ENCODE measurements at places on chromosomes 16 and 17.

- no peak for DNase-seq
Observed at GRCh38 chr17:5552841-5553240, 31.5 kb downstream of the NLRP1 start.

DNA sequence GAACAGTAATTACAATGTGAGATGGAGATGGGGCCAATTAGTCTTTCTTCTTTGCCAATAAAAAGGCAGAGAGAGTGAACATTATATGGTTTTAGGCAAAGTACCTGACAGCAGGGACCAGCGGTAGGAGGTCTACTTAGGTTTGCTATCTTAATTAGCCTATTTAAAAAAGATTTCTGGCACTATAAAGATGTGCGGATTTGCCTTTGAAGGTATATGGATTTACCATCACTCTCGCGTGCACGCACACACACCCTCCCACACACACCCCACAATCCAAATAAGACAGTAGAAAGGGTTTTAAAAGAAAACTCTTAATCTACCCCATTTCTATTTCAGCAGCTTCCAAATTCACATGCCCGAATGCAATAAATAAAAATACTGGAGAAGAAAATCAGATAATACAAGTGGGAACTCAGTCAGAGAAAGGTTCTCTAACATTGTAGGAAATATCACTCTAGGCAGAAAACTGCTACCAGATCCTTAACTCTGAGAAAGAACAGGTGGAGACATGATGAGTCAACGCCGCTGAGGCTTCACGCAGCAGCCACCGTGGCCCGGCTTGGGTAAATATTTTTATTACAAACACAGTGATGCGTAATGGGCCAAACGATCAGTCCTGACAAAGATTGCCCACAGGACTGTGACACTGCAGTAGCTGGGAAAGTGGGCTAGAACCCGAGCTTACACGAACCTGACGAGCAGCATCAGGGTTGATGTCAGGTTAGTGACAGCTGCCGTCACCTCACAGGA is 66.6 kb upstream of the AXIN2 start:
- DNase-seq, result peak; percentile 100

DNA sequence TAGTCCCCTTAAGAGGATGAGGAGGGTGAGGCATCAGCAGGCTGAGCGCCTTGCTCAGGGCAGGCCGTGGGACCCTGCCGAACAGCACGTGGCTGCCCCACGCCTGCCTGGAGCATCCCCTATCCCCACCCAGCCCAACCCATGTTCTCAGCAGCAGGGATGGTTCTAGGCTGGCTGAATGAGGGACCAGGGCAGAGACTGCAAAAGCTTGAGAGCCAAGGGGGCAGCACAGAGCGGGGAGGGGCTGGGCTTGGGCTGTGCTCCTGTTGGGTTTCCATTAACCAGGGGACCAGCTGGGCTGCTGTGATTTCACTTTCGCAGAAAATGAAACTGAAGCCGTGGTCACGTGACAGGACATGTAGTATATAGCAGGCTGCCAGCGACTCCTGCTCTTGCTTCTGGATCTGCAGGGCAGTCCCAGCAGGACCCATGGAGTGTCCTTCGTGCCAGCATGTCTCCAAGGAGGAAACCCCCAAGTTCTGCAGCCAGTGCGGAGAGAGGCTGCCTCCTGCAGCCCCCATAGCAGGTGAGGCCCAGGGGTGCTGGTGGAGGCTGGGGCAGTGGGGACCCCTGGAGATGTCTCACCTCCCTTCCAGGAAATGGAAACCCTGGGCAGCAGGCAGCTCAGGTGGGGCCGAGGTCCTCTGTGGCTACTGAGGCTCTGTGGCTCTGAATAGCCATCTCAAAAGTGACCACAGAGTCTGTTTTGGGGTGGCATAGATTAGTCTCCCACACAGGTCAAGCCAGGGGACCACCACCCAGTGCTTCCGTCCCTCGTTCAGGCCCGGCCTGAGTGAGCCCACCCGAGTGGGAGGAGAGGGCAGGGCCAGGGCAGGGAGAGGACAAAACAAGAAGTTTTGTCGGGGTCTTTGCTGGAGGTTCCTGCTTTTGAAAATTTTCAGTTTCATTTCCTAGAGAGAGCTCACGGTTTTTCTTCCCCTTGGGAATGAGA is 2.9 kb downstream of the RNF213 start:
- DNase-seq, result peak; percentile 98

GRCh38 chr16:58732545-58733247 is 1.4 kb downstream of the GOT2 start:
- no peak for DNase-seq

DNA sequence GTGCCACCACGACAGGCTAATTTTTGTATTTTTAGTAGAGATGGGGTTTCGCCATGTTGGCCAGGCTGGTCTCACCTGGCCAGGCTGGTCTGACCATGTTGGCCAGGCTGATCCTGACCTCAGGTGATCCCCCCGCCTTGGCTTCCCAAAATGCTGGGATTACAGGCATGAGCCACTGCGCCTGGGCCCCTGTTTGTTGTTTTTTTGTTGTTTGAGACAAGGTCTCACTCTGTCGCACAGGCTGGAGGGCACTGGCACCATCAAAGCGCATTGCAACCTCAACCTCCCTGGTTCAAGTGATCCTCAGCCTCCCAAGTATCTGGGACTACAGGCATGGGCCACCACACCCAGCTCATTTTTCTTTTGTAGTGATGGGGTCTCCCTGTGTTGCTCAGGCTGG is 43.7 kb upstream of the TAOK1 start:
- no peak for DNase-seq

GRCh38 chr17:39732586-39732985 is 2.3 kb upstream of the MIEN1 start:
- DNase-seq, result no peak

- DNase-seq, result no peak
Observed at GRCh38 chr16:2530629-2531318, 434 bp downstream of the CEMP1 start.

GRCh38 chr17:37220607-37220953 is 155.2 kb upstream of the C17orf78 start:
- no peak for DNase-seq

DNA sequence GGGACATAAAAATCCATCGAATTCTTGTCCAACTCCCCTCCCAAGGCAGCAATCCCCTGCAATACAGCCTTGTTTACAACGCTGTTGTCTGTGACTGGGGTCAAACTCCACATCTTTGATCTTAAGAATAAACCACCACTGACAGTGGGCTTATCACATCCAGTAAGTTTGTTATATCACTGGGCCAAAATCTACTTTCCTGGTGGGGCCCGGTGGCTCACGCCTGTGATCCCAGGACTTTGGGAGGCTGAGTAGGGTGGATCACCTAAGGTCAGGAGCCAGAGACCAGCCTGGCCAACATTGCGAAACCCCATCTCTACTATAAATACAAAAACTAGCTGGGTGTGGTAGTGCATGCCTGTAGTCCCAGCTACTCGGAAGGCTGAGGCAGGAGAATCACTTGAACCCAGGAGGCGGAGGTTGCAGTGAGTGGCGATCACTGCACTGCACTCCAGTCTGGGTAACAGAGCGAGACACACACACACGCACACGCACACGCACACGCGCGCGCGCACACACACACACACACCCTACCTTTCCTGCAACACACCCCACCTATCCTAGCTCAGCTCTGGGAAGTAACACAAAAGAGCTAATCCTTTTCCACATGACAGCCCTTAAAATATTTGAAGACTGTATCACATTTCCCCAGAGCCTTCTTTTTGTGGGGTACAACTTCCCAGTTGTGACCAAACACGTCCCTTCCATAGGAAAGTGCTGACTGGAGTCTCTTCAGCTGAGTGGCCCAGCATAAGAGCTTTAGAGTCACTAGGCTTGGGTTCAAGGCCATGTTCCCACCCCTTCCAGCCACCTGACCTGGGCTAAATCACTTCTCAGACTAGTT is 20.9 kb upstream of the ABCC1 start:
- no peak for DNase-seq

- DNase-seq, result no peak
Observed at GRCh38 chr17:7122381-7122780, 7.8 kb upstream of the ASGR2 start.

DNA sequence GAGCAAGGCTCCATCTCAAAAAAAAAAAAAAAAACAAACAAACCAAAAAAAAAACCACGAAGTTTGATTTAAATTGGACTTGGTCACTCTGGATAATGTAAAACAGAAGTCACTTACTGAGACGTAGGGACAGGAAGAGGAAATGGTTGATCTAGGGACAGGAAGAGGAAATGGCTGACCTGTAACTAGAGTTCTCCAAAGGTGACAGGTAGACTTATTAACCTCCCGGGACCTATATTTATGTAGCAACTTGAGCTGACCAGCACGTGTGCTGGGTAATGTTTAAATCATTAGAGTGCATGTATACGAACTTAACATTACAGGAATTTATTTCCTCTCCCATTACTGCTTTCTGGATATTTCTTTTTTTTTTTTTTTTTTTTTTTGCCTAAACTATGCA is 81.5 kb upstream of the DHX40 start:
- DNase-seq, result no peak

- no peak for DNase-seq
Observed at GRCh38 chr16:87507351-87508069, 14.7 kb upstream of the ZCCHC14 start.

DNA sequence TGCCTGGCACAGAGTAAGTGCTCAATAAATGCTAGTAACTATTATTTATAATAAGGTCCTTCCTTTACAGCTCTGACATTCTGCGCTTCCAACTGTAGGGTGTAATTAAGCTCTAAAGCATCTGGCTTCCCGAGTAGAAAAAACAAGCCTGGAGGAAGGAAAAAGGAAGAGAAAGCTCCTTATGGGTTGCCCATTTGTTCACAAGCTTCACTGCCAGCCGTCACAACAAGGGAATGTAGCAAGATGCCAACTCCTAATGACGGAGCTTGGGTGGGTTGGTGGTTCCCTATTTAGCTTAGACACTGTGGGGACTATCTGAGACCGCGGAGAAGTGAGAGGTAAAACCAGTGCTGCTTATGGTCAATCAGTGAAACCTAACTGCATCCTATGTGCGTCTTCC is 7.3 kb upstream of the RPRML start:
- DNase-seq, result no peak

DNA sequence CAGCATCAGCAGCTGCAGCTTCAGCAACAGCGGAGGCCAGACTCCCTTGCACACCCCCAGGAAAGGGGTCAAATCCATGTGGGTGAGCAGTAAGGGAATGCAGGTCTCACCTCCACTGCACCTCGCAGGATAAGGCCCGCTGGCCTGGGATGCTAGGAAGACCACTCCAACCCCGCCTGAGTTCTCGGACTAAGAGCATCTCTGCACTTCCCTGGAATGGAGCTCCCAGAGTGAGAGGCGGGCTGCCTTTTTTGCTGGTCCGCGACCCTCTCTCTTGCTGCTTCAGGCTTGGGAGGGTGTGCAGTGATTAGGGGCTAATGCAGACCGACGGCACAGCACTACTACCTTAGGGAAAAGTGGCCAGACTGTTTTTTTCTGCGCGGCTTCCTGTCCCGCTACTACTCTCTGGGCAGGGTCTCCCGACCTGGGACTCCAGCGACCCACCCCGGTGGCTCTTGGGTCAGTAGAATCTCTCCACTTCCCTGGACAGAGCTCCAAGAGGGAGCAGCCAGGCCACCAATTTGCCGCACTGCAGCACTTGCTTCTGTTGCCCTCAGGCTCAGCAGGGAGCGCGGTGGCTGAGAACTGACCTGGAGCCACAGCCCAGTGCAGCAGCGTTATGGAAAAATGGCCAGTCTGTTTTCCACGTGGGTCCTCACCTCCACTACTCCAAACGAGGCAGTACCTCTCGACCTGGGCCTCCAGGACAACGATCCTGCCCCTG is 480.4 kb downstream of the CDH8 start:
- DNase-seq, result no peak

DNA sequence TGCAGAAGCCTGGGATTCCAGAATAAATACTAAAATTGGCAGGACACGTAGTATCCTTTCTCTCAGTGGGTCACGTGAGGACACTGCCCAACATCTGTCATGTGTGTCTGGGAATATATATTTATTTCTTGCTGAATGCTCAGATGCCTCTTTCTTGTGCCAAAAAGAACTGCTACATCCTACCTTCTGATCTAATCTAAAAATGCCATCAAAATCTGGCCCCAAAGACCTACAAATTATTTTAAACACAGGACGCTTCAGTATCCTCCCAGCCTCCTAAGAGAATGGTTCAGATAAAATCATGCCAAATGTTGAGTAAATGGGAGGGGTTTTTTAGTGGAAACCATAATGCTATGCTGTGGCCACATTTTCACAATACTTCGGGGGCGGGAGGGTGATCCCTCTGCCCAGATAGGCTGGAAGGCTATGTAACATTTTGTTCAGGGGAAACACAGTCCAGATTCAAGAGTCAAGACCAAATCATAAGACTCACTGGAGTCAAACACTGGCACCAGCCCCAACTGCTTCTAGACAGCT is 22.9 kb upstream of the CORO6 start:
- DNase-seq, result no peak

GRCh38 chr16:65121870-65122723 is at the start of gene CDH11:
Gene CDH11, minus strand, starts transcription at chr16:65122063. Its CDS starts 117,194 bp downstream, at chr16:65004869.
- no peak for DNase-seq

DNA sequence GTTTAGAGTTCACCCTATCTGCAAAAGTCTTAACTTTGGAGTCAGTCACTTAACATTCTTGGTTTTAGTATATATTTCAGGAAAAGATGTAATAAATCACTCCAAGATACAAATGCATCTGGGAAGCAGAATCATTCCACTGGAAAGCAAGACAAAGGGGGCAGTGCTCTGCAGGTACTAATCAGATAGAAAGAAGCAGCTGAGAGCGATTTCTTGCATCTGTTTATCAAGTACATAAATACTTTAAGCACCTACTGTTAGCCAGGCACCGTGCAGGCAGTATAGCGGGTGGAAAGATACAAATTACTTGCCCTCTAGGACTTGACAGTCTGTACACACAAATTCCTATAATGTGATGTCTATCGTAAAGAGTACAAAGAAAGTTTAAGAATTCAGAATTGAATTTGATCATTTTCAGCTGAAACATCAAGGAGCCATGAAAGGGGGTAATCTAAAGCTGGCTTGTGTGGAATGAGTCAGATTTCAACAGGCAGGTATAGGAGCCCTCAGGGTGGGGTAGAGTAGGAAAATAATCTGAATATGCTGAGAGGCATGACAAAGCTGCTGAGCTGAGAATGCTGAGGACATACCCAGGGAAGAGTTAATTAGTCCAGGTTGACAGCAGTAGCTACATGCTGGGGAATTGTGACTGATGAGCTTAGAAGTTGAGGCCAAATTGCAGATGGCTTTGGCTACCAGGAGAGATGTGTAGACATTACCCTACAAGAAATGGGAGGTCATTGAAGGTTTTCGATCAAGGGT is 110.2 kb downstream of the CA10 start:
- DNase-seq, result no peak

DNA sequence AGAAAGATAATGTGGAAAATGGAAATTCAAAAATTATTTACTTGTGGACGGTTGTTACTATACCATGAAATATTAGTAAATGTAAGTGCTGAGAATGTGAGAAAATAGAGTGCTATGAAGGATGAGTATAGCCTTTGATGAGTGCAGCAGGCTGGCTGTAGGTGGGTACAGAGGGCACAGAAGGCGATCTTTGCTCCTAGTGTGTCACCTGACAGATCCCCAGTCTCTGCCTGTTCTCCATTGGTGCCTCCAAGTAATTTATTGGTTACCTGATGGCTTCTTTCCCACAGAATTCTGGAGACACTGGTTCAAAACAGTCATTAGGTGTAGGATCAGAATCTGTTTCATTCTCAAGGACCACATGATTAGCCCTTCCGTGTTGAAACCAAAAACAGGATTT is 28.9 kb downstream of the ABCA9 start:
- no peak for DNase-seq

- no peak for DNase-seq
Observed at GRCh38 chr17:50491505-50491904, 12.8 kb downstream of the RSAD1 start.
